H7 (cell line): ENCODE measurements at places on chromosomes 1 and 21. TPM values are rescaled to one million over a fixed set of nuclear protein-coding genes. Genes with fewer than 3 reads are reported as not detected.

The PTPN7 gene
- 0.24 and 0.55 TPM in 2 replicates for total RNA-seq

The KIF21B gene
- total RNA-seq = 12.7 and 14.1 TPM in 2 replicates

The UBASH3A gene
- not detected in 2 replicates for total RNA-seq

The SPRR1B gene
- total RNA-seq = not detected in 2 replicates

The SEMA4A gene
- 10.3 and 15.8 TPM in 2 replicates for total RNA-seq

The HSD11B1 gene
- total RNA-seq = not detected in 2 replicates

The C1QTNF12 gene
- total RNA-seq = 3.6 and 6.3 TPM in 2 replicates

The FAM3B gene
- 0.31 and 0.55 TPM in 2 replicates for total RNA-seq

The SLC6A17 gene
- 0.17 and 0.22 TPM in 2 replicates for total RNA-seq

The VWA1 gene
- total RNA-seq = 32.1 and 37.1 TPM in 2 replicates

The HLX gene
- 0.21 TPM in 1 of 2 replicates, not detected in the other for total RNA-seq

The LCE6A gene
- not detected in 2 replicates for total RNA-seq

The KCNJ9 gene
- 0.07 TPM in 1 of 2 replicates, not detected in the other for total RNA-seq

The CHI3L2 gene
- total RNA-seq = not detected in 2 replicates

The ERO1B gene
- total RNA-seq = 2.8 and 3.6 TPM in 2 replicates

The FCRL2 gene
- total RNA-seq = not detected in 2 replicates

The CLEC20A gene
- not detected in 2 replicates for total RNA-seq

The HSPB7 gene
- 0.07 TPM in 1 of 2 replicates, not detected in the other for total RNA-seq

The LORICRIN gene
- not detected in 2 replicates for total RNA-seq

The CYP4A11 gene
- total RNA-seq = not detected in 2 replicates

The PTPN14 gene
- total RNA-seq = 15.7 and 21.3 TPM in 2 replicates

The CD1D gene
- 5.9 and 6.4 TPM in 2 replicates for total RNA-seq

The SPRR3 gene
- not detected in 2 replicates for total RNA-seq

The DFFA gene
- total RNA-seq = 102 and 109 TPM in 2 replicates
